ENCODE measurements at places on chromosomes 11 and 22.
A peak's percentile ranks its signal among the peaks of the same experiment; 100 is the strongest.

DNA sequence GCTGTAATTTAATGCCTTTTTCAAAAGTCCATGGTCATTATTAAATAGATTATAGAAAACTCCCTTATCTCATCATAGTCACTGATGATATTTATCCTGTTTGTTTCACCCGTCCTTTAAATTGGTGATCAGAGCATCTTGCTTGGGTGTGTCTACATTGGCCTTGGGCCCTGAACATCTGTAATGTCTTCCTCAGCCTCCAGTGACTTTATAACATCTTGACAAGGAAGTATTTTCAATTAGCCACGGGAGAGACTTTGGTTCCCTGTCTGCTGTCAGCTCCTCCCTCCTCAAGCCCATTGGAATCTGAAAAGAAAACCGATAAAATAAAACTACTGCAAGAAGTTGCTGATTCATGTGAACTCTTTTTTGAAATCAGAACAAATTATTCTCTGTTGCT lies 116.9 kb upstream of the TTC12 start:
- no peak for DNase-seq

DNA sequence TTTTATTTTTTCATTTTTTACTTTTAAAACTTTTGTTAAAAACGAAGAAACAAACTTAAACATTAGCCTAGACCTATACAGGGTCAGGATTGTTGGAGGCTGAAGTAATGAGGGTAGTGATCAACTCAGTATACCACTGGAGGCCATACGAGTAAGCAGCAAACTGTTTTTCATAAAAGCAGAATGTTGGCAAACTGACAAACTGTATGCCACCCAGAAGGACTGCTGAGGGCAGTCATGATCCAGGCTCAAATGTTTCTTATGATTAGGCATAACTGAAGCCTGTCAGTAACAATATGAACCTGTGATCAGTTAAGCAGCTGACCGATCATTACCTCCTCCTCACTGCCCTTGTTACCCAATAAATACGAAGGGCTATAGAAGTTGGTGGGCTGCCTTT lies 10.2 kb upstream of the SC5D start:
- DNase-seq, result peak; percentile 17

GRCh38 chr11:122897606-122898210 lies 15.1 kb downstream of the JHY start:
- DNase-seq, result no peak

DNA sequence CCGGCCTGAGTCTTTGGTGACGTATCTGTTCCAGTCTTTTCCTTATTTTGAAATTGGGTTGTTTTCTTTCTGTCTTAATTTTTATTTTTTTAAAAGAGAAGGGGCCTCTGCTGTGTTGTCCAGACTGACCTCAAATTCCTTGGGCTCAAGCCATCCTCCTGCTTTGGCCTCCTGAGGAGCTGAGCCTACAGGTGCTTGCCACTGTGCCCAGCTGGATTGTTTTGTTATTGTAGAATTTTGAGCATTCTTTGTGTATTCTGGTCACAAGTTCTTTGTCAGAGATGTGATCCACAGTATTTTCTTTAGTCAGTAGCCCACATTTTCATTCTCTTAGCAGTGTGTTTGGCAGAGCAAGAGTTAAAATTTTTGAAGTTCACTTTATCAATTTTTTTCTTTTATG lies 100.1 kb downstream of the ATXN10 start:
- no peak for DNase-seq

- peak; percentile 67 for DNase-seq
Observed at GRCh38 chr22:37186228-37186996, 1.6 kb downstream of the C1QTNF6 start.

- no peak for DNase-seq
Observed at GRCh38 chr11:17008099-17008498, 6.1 kb downstream of the PLEKHA7 start.

GRCh38 chr11:25339281-25339680 lies 842.4 kb downstream of the LUZP2 start:
- DNase-seq, result no peak

DNA sequence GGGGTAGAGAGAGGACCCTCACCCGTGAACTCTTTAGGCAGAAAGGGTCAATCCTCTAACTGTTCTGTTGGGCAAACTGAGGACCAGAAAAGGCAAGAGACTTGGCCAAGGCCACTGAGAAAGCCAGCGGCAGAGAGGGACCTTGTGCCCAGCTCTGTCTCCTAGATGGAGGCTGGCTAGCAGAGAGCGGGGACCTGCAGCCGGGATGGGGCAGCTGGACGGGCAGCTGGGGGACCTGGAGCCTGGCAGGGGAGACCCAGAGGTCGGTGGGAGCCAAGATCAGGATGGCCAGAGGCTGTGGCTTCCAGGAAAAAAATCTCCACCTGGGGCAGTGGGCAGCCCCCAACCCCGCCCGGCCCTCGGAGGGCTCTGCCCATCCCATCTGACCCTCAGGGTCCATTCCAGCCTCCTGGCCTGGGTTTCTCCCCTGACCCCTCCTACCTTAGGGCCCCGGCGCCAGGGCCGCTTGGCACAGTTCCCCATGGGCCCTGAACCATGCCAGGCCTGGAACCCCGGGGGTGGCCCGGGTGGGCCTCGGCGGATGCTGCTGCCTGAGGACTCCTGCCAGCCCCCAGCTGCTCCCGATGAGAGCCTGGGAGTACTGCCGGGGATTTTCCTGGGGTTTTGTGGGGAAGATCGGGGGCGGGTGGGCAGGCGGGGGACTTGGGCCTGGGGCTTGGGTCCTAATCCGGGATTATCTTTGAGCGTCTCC lies at the start of gene CABP2:
CABP2 (minus strand) TSS at position 603 of the 712 bp plus-strand sequence; CDS start at position 483, 120 bp downstream.
- DNase-seq, result no peak

DNA sequence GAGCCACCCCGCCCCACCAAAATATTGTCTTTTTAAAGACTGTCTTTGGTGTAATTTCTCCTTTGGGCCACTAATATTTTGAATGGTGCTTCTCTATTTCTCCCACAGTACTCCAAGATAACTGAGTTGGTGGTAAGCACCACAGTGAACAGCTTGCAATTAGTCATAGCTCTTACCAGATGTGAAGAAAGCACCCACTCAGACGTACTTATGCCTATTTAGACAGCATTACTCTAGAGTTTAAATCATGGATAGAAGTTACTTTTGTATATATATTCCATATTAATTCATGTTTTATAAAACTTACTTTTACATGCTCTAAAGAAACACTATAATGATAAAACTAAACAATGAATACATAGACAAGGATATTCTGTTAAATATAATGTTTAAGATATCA lies 12.7 kb downstream of the ANO3 start:
- DNase-seq, result peak; percentile 40

GRCh38 chr11:66881927-66882452 lies 25.1 kb downstream of the LRFN4 start:
- DNase-seq, result no peak

GRCh38 chr11:125005491-125005890 lies 51.5 kb downstream of the CCDC15 start:
- no peak for DNase-seq

DNA sequence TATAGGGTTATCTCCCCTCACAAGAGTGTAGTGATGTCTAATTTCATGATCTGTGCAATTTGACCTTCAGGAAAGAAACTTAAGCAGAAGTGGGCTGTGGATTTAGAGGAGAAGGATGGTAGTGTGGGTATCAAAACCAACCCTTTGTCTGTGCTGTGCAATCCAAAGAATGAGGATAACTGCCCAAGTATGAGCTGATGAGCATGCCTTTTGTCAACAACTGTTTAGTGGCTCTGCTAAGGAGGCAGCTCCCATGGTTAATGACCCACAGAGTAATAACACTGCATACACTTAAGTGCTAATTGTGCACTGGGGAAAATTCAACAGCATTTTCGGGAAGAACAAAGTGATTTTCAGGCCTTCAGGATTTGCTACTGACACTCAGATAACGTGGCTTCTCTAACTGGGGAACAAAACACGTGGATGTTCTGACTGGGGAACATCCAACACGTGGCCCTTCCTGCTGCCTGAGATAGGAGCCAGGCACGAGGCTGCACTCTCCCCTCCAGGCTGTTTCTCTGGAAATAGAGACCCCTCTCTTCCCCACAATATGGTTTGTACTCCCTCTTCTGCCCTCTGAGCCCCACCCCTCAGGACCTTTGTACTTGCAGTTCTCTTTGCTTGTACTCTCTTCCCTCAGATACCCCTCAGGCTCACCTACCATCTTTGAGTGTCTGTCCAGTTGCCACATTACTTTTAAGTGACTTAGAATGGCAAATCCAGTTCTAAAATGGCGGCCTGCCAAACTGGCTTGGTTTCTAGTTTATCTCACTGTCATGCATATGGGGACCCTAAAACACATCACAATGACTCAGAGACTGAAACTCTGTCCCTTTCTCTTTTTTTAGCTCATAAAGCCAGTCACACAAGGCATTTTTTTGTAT lies 234.9 kb upstream of the POU2AF2 start:
- DNase-seq, result no peak

DNA sequence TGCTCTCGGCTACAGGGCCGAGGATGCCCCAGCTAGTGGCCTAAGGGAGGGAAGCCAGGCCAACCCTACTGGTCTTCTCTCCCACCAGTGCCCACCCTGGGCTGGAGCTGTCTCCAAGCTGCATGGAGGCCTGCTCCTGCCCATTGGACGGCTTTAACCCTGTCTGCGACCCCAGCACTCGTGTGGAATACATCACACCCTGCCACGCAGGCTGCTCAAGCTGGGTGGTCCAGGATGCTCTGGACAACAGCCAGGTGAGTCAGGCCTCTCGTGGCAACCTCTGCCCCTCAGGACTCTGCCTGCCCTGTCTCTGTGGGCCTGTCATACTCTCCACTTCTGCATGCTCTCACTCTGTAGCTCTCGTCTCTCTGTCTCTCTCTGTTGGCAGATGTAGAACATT lies 44.1 kb upstream of the TPBGL start:
- DNase-seq, result peak; percentile 14

DNA sequence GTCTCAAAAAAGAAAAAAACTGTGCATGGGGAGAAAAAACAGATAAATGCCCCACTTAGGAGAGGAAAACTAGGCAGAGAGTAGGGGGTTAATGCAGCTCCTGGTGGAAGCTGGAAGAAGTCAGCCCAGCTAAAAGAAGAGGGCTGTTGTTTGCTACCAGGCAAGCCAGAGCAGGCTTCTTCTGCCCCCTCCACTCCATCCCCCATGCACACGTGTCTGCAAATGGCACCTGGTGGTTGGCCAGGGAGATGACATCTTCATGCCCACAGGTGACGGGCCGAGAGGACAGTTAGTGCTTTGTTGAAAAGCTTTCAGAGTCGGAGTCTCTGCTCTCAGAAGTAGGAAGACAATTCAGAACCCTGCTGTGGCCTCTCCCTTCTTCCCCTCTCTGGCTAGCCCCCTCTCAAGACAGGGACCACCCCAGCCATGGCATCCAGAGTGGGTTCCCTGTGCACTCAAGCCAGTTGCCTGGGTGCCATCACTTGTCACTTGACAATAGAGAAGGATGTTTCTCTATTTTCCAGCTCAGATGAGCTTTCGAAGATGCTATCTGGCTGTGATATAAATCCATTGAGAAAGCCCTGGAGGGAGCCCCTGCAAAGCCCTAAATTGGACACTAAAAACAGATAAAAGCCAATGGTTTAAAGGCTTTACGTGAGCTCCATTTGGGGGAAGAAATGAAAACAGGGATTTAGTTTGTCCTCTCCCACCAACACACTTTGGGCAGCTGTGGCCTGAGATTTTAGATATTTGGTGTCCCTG lies 142.0 kb downstream of the TRIM29 start:
- no peak for DNase-seq

DNA sequence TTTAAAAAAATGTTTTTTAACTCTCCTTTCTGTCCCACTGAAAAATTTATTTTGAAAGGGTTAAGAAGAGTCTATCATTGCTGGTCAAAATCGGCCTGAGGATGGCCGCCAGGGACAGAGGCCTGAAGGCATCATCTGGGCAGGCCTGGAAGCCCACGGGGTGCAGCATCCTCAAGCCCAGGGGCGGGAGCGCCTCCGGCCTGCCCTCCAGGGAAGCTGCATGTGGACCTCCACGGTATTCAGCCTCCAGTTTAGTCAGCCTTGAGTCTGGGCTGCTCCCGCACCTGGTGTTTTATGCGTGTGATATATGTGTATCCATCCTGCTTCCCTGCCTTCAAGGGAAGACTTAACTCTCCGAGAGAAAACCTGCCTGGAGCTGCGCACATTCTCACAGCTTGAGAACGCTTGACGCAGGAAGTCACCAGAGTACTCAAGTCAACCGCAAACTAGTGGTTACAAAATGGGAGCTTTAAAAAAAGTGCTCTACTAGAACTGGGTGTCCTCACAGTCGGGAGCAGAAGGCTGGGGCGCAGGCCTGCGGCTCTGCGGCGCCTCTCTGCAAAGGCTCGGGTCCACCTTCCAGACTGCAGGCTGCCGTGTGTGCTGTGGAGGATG lies 13.6 kb upstream of the BID start:
- DNase-seq, result no peak

DNA sequence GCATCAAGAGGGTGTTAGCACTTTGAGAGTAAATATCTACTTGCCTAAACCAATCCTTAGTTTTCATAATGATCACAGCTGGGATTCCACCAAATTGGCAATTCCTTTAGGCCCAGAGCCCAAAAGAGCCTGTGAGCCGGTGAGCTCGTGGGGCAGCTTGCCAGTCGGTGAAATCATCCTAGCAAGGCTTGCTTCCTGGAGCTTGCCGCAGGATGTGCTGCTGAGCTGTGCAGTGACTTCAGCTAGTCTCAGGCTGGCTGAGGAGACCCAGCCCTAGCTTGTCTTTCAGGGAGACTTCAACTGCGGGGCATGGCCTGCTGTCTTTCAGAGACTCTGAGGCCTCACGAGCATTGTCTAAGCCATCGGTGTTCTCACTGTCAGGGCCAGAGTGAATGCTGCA lies 73.6 kb upstream of the SUSD2 start:
- peak; percentile 55 for DNase-seq

Data from Daoy (cell line).